ENCODE measurements at places on chromosomes 4 and X.

DNA sequence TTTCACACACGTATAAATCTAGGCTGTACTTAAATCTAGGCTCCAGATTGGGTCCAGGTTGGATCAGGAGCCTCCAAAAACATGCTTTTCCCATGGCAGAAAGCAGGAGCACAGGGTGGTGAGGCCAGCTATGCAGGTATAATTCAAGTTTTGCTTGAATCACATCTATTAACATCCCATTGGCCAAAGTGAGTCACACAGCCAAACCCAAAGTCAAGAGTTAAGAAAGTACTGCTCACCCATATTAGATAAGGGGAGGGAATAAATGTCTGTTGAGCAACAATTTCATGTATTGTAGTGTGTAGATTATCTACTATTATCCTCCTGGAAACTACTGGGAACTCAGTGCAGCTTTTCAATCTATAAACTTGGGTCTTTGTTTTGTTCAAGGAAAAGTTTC, 12.8 kb downstream of the SUPT20HL2 start:
- DNase-seq: no peak

DNA sequence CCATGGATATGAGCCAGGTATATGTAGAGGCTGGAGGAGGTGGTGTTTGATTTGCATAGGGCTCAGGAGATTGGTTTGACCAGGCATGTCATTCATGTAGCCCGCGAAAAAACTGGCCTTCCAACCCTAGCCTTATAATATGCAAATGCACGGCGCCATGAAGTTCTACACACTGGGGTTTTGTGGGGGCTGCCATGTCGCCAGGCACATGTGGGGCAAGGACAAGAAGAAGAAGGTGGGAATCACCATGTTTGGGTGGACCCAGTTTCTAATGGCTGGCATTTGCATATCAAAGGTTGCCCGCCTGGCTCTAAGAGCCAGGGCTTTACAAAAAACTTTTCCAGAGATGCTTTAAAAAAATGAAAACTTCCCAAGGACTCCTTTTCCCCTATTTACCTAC, 1251.0 kb downstream of the PCDH18 start:
- DNase-seq: no peak

DNA sequence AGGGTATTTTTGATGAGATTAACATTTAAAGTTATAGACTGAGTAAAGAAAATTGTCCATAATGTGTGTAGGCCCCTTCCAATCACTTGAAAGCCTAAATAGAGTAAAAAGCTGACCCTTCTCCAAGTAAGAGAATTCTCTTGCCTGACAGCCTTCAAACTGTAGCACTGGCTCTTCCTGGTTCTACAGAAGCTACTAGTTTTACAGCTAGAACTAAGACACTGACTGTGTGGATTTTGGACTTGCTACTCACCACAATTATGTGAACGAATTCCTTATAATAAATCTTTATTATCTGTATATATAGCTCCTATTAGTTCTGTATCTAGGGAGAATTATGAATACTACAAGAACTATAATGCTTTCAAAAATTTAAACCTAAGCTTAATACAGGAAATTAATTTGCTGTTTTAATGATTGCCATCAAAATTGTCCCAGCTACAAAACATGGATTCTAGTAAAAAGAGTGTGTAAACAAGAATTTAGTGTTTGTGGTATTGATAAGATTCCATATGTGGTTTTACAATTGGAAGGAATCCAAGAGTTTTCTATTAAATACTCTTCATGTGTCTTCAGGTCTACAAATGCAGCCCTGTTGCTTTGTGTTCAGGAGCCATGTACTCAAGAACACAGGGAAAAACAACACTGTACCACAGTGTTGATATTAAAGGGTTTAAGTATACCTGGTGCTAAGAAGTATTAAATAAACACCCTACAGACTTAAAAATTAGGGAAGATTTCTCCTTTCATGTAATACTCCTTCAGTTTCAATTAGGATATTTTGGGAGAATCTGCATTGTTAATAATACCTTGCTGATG, 366.5 kb downstream of the CXXC4 start:
- DNase-seq: no peak

DNA sequence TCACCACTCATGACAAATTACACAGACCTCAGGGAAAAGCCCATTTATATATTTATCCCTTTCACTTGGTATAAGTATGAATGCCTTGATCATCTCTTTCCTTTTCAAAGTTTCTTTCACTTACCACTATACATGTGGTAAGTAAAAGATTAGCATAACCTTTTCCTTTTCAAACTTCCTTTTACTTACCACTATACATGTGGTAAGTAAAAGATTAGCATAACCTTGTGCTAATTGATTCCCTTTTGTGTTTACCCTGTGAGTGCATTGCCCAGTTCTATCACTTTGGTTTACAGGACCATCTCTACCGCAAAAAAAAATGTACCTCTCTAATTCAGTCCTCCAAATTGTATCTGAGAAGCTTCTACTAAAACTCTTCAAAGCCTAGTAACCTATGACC, 32.7 kb upstream of the TCEANC start:
- DNase-seq: no peak

- no peak for DNase-seq
Measured at GRCh38 chrX:97876697-97877407, 993.1 kb downstream of the RPA4 start.

- no peak for DNase-seq
Measured at GRCh38 chr4:186024637-186025407, 44.1 kb upstream of the TLR3 start.

DNA sequence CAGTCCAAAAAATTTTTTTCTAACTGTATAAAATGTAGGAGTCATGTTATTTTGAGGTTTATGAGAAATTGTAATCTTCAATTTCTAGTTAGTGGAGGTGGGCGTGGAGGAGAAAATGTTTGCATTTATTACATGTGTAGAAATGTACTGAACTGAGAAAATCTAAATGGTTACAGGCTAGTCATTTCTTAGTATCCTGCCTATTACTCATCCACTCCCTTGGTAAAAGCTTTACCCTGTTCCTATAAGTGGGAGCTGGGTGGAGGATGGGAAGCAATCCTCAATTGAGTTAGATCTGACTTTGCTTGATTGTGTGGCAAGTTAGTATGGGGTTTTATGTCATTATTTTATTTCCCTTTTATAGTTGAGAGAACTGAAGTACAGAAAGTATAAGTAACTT, 73.8 kb downstream of the POLA1 start:
- no peak for DNase-seq

DNA sequence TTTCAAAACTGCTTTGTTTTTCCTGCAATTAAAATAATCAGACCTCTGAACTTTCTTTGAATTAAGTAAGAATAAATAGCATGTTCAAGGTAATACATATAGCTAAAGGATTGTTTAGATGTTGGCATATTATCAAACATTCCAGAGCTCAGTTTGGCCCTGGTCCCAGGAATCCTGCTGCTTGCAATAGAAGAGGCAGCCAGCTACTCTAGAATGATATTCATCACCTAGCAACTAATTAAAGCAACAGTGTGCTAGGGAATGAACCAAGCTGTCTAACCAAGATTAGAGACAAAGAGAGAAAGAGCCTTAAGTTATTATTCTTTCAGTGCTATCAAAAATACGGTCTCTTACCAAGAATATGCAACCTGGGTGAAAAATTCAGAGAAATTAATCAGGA, 460.9 kb downstream of the GABRG1 start:
- no peak for DNase-seq

GRCh38 chrX:101395789-101396188, 5.0 kb downstream of the RPL36A start:
- DNase-seq: no peak

GRCh38 chr4:88965053-88965452, 91.9 kb downstream of the FAM13A start:
- no peak for DNase-seq

DNA sequence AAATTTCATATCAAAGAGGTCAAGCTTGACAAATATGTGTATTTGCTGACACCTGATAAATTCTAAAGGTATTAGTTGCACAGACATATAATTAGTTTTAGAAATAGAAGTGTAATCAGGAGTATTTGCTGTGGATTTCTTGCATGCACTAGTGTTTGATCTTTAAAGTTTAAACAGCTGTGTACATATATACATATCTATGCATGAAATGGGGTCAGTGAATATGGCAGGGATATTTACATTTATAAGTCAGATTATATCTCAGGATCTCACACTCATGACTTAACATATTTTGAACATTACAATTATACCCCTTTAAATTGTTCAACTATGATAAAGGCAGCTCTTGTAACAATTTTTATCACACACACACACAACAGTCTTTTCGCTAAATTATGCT, 547.4 kb upstream of the ACTRT1 start:
- DNase-seq: no peak

- no peak for DNase-seq
Measured at GRCh38 chr4:169668069-169668721, 47.8 kb downstream of the CLCN3 start.

- DNase-seq: no peak
Measured at GRCh38 chrX:38156838-38157237, 63.8 kb downstream of the SRPX start.

- no peak for DNase-seq
Measured at GRCh38 chr4:82618103-82618720, 56.4 kb upstream of the TMEM150C start.

- no peak for DNase-seq
Measured at GRCh38 chr4:16691450-16691849, 207.0 kb downstream of the LDB2 start.

DNA sequence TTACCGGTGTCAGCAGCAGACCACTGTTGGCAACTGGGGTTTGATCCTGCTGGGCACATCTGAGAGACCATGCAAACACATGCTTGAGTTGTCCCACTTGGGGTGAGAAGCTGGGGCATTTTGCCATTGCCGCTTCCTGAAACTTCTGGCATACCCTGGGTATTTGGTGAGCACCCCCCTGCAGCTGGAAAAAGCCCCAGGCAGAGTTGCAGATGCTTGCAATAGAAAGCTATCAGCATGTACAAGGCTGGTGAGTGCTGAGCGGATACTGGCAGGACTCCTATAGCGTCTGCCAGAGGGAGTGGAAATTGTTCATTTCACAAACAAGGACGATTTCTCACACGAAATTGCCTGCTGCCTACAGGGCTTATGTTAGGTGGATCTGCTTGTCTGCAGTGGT, 32.3 kb downstream of the SUPT20HL1 start:
- DNase-seq: no peak
